ENCODE measurements at places on chromosomes 12 and 14. TPM values are rescaled to one million over a fixed set of nuclear protein-coding genes. Genes with fewer than 3 reads are reported as not detected.

DNA sequence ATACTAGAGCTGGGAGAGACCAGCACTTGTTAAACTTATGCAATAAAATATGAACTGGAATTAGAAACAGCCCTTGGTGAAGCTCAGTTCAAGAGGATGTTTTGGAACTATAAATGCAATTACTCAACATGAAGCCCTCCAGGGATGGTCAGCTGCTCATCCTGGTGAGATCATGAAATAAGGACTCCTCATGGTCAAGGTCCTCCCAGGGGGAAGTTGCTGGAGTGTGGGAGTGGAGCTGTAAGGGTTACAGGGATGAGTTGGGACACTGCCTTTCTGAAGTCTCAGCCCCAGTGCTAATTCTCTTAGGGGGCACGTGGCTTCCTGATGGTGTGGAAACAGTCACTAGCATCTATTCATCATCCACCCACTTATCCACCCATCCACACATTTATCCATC lies 301.7 kb upstream of the SFSWAP start:
- peak; percentile 9 for DNase-seq

LRFN5 gene
- not detected for total RNA-seq

- no peak for DNase-seq
Observed at GRCh38 chr12:89389755-89390661, 37.7 kb upstream of the DUSP6 start.

GRCh38 chr12:65517656-65518210 lies 239.2 kb downstream of the MSRB3 start:
- DNase-seq, result no peak

PRH2 gene
- not detected for total RNA-seq

DNA sequence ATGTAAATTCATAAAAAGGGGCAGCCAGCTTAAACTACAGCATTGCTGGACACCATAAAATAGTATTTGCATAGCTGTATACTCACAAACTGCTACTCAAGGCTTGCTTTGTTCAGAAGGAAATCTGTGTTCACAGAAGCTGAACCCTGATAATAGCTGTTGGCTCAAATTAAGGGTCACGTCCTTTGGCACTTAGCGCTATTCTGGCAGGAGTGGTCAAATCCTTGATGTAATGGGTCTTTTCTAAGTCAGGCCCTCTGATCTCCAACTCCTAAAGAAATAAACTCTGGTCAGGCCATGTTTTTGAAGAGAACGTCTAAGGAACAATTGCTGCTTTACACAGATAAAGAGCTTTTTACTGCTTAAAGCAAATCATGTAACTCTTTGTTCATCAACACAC lies 12.8 kb upstream of the PSMA6 start:
- DNase-seq, result no peak

DNA sequence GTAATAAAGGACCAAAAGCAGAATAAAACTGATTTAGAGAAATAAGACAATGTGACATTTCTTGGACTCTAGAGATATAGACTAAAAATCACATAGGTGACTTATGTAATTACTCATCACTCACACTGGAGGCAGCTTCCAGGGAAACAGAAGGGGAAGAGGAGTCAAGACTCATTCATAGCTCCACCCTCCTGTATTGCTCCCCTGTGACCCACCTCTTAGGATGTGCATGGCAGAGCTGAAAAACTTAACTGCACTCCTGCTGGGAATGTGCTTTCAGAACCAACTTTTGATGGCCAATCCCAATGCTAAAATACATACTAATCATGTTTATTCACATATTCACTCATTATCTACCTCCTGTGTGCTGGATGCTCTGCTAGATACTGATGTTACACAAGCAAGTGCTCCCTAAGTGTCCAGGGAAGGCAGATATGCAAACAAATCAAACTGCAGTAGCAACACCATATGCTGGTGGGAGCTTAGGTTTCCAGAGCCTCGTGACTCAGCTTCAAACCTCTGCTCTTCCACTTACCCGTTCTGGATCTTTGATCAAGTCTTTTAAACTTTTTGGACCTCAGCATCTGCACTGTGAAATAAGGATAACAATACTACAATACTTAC lies 316.1 kb downstream of the GALC start:
- no peak for DNase-seq

NID2 gene
- not detected for total RNA-seq

DNA sequence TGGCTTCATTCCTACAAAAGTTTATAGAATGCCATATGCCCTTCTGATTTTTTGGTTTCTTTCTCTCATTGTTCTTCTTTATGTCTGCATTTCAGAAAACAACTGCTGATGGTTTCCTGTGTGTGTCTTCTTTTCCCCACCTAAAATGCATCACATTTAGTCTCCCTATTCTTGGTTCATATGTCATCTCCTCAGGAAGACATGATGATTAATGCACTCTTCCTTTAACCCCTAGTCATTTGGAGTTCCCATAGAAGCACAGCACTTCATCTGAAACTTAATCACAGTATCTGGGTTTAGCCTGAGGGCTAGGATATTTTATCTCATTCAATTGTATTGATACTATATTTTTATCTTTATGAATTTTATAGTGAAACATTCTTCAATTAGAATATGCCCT lies 21.5 kb downstream of the GNPNAT1 start:
- DNase-seq, result no peak

TCL1B gene
- not detected for total RNA-seq

- no peak for DNase-seq
Observed at GRCh38 chr14:53462931-53463778, 310.0 kb upstream of the DDHD1 start.

DNA sequence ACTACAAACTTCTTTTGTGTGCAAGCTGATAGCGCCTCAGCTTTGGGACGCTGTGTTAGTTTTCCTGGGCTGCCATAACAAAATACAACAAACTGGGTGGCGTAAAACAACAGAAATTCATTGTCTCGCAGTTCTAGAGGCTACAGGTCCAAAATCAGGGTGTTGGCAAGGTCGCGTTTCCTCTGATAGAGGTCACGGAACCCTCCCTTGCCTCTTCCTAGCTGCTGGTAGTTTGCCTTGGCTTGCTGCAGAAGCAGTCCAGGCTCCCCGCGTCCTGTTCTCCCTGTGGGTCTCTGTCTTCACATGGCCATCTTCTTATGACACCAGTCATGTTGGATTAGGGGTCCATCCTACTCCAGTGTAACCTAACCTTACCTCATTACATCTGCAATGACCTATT lies 32.8 kb upstream of the PTGR2 start:
- no peak for DNase-seq

AQP6 gene
- total RNA-seq, result not detected

DNA sequence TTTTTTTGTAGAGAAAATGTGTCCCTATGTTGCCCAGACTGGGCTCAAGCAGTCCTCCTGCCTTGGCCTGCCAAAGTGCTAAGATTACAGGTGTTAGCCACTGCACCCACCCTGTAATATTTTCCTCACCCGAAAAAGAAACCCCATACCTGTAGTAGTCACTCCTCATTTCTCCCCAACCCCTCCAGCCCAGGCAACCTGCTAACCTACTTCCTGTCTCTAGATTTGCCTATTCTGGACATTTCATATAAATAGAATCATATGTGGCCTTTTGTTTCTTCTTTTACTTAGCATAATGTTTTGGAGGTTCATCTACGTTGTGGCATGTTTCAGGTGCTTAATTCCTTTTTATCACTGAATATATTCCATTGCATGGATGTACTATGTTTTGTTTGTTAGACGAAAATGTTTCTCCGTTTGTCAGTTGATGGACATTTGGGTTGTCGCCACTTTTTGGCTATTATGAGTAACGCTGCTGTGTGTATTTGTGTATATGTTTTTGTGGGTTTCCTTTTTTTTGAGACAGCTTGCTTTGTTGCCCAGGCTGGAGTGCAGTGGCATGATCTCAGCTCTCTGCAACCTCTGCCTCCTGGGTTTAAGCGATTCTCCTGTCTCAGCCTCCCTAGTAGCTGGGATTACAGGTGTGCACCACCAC lies 6.2 kb downstream of the ANKRD13A start:
- DNase-seq, result no peak

DNA sequence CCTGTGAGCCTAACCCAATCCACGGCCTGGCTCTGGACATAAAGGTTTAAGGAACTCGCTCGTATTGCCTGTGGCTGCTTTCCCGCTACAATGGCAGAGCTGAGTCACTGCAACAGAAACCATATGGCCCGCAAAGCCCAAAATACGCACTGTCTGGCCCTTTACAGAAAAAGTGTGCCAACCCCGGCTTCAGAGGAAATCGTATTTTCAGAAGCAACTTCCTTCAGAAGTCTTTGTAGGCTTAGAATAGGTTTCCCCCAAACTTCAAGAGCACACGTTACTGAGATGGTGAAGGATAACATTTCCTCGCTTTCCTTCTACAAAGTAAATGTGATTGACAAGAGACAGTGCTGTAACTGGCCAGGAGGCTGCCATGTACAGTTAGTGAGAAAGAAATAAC lies 34.8 kb upstream of the TESC start:
- peak; percentile 39 for DNase-seq

DNA sequence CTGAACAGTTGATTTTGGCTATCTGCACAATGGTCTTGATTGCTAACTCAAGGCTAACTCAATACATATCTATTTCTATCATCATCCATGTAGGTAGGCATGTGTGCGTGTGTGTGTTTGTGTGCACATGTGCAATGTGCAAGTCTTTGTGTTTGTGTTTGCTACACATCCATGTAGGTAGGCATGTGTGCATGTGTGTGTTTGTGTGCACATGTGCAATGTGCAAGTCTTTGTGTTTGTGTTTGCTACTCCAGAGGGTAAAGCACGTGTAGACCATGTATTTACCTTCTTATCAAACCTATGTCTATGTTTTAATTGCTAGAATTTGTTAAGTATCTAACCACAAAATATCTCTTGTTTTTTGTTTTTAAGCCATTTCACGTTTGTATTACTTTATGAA lies 962.6 kb downstream of the LRFN5 start:
- no peak for DNase-seq

RIMBP2 gene
- not detected for total RNA-seq

DNA sequence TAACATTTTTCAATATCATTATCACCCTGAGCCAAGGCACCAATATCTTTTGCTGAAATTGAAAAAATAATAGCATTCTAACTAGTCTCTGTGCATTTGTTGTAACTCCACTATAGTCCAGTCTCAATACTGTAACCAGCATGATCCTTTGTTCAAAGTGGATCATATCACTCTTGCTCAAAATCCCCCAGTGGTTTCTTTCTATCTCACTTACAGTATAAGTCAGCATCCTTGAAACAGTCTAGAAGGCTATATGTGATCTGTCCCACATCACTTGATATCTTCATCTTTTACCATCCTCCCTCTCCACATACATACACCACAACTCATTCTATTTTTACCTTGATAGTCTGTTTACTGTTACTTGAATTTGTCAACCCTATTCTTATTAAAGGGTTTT lies 435.7 kb downstream of the CCER1 start:
- no peak for DNase-seq

DNA sequence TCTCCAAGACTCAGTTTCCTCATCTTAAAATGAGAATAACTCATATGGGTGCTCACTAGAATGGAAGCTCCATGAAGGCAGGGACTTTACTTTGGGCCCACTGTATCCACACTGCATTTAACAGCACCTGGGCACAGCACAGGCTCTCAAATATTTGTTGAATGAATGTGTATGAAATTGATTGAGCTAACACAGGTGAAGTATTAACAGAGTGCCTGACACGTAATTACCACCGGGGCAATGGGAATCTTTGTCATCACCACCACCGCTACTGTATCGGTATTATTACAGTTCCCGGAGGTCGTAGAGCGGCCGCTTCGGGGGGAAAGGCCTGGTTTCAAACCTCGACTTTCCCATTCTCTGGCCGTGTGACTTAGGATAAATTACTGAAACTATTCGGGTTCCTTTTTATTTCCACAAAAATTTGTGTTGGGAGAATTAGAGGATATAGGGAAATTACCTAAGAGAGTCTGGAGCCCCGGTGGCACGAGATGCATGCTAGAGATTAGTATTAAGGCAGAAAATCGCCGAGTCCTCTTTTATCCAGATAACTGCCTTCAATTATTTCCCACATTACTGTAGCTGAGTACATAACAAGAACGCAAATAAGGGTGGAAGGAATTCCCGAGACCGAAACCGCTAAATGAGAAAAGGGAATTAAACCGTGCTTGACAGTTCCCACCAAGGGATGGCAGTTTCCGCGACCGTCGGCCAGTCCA lies 1.0 kb upstream of the RIC8B start:
- DNase-seq, result no peak

DNA sequence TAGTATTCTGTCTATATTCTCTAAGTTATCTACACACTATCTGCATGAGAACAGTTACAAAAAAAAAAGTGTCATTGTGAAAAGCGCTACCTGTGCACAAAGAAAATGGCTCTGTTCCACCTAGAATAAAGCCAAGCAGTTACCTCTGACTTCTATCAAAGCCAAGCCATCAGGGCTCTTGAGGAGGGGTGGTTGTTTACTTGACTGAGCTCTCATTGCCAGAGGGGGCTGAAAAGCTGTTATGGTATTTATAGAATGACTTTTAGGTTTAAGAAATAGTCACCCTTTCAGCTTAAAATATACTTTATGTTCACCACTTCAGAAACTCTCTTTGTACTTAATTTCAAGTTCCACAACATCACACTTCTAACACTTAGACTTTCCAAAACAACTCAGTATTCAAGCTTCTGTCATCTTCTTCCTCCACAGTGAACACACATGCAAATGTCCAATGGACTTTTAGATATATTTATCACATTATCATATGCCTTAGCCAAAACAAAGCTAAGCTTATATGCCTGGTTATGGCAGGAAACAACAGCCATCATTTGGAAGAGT lies 7.5 kb downstream of the ITPR2 start:
- DNase-seq, result no peak

DNA sequence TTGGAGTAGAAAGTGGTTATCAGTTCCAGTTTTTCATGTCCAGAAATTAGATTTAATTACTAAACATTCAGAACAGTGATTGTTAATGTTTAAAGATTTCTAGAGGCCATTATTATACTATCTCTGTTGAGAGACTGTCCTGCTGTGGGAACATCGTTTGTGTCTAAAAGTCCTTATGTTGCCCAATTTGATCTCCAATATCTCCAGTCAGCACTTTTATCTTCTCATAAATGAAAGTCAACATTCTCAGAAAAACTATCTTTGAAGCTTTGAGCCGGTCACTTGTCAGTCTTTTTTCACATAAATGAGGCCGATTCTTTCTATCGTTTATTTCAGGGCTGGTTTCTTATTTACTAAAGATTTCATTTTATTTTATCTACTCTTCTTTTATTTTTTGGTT lies 90.8 kb upstream of the NPAS3 start:
- no peak for DNase-seq

- no peak for DNase-seq
Observed at GRCh38 chr12:17371491-17372215, 718.3 kb downstream of the RERGL start.

DNA sequence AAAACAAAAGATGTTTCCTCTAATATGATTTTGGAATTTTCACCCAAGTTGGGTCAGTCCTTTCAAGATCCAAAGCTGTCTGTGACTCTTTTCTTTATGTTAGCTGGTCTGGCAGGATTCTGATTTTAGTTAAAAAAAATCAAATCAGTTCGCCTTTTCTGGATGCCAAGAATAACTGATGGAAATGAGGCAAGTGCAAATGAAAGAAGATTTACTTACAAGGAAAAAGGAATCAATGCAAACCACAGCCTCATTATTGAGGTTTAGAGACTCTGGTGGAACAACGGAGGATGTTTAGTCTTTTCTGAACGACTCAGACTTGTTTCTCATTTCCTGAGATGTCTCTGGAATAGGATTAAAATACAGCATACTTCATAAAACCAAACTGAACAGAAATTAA lies 117.0 kb upstream of the DYRK2 start:
- DNase-seq, result no peak
